ENCODE measurements at places on chromosomes 11 and 22.

DNA sequence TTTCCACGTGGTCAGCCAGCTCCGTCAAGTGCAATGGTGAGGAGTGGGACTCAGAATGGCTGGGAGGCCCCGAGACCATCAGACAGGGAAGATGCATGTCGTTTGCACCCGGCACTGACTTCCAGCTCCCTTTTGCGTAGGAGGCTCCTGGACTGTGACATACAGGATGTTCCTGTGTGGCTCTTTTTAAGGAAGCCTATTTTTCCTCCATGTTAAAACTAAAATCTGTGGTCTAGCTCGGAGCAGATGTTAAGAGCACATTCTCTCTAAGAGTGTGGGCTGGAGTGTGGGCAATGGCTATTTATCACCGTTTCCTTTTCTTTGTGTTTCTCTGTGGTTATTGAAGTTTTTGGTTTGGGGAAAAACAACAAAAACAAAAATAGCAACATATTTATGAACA lies 40.9 kb upstream of the AMPD3 start:
- DNase-seq, result no peak

DNA sequence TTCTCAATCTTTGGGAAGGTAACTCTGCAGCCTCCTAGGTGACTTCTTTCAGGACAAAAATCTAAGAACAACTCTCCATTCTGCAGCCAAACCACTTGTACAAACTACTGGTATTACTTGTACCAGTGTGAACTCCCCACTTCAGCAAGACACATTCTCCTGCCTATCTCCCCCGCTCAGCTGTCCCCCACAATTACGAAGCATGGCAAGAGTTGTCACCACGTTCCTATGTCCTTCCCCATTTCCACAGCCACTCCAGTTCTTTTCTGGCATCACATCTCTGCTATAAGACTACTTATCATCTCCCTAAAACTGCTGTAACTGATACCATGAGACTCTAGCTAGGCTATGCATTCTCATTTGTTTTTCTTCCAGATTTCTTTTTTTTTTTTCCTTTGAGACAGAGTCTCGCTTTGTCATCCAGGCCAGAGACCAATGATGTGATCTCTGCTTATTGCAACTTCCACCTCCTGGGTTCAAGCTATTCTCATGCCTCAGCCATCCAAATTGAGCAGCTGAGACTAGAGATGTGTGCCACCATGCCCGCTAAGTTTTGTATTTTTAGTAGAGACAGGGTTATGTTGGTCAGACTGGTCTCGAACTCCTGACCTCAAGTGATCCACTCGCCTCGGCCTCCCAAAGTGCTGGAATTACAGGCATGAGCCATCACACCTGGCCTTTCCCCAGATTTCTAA lies 71.9 kb upstream of the CDON start:
- DNase-seq, result no peak

- no peak for DNase-seq
These were observed 7.1 kb downstream of the PLAAT4 start for GRCh38 chr11:63543711-63544110.

DNA sequence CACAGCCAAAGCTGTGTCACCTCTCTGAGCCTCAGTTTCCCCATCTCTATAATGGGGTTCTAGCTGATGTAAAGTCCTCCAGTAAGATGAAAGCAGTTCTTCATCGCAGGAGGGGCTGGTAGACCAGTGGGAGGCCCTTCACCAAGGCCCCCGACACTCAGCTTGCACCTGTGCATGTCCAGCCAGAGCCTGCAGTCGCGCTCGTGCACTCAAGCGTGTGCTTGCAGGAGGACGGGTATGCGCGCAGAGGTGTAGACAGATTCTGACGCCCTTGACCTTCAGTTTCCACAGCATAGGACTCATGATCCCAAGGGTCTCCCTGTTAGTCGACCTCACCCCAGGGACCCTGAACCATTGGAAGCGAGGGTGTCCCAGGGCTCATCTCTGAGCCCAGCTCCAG lies 633.7 kb downstream of the TBC1D22A start:
- no peak for DNase-seq

DNA sequence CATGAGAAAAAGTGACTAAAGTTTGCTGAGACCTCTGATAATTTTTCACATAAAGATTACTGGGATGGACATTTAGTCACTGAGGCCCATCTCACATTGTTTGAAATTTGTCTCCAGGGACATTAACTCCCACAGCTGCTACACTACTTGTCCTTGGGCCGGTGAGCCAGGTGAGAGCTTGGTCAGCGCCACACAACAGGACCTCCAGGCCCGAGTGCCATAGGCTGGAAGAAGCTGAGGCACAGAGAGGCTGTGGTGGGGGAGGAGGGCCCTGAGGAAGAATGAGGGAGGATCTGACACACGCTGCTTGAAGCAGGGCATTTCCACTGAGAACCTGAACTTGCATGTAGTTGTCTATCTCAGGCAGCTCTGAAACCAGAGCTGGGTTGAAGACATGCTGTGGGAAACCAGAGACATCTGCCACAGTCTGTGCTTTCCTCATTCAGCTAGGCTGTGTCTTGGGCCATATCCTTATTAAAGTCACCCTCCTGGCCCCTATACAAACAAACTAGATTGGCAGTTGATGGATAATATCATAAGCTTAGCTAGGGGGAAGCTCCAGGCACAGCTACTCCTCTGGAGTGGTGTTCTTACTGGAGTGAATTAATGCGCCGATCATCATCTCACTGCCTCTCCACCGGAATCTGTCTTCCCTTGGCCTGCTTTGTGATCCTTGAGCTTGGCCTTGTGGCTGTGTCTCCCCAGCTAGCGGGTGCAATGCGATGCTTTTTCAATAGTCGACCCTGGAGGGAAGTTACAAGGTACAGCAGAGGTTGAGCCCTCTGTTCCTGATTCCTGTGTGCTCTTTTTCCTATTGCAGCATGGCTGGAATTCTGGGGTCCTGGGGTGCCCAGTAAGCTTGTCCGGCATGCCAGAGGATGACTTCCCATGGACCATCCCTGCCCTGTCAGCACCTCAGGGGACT lies 225.3 kb upstream of the B3GAT1 start:
- DNase-seq, result no peak

DNA sequence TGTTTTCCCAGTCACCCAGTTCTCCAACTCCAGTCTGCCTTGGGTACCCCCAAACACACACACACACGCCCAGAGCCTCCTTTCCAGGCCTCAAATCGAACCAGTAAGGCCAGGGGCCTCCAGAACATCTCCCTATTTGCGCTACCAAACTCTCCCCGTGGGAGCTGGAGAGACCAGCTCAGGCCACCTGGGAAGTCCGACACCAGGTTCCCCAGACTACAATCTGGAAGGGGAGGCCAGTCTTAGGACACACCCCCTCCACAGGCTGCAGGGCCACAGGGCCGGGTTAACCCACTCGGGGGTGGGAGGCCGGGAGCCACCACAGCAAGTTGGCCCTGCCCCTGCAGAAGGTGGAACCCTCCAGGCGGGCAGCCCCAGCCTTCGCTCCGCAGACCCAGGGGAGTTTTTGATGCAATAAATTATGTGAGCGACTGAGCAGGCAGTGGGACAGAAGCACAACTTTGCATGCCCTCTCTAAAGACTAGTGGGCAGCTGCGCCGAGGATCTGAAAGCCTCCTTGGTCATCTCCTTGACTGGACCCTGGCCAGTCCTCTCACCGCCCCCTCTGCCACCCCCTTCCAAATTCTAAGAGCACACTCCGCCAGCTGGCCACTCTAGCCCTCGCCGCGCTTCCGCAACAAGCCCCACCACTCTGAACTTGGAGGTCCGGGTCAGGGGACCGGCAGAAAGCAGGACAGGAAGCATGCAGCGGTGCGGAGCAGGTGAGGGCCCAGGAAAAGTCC lies 2.8 kb downstream of the IGF2 start:
- peak; percentile 43 for DNase-seq

All from retina (tissue), 1 donor.